NCI-H1694 treated with DMSO at 0.1 percent for 48 hours (cell line): ENCODE measurements at places on chromosomes 4 and X.

GRCh38 chr4:150561143-150561737, 20.7 kb upstream of the MAB21L2 start:
- DNase-seq: no peak

- no peak for DNase-seq
Observed at GRCh38 chr4:74682567-74683359, 111.6 kb downstream of the BTC start.

DNA sequence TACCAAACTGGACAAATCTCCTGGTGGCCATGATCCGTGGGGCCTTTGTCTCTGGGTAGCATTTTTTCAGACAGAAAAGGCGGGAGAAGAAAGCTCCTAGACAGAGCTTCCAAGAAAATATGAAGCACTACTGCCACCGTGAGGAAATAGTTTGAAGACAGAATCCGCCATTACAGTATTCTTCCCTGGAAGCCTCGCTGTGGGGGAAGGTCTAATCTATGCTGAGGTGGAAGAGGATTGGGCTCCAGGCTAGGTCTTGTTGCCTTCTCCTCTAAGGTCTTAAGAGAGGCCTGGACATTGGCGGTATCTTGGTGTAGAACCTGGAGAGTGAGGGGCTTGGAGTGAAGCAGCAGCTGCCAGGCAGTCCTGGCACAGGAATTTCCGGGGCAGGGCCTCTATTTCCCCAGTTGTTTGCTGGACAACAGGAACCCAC, 218.9 kb downstream of the OR13H1 start:
- no peak for DNase-seq

- DNase-seq: no peak
Observed at GRCh38 chrX:11188664-11189063, 77.5 kb downstream of the HCCS start.
